Hematopoietic multipotent progenitor cell treated with erythropoietin and hydrocortisone succinate and interleukin-3 and kit ligand, for 8 days (in vitro differentiated cells): ENCODE measurements at places on chromosomes 1 and 21.

- peak; percentile 82 for DNase-seq
Measured at GRCh38 chr1:156689035-156689952, 12.1 kb upstream of the NES start.

DNA sequence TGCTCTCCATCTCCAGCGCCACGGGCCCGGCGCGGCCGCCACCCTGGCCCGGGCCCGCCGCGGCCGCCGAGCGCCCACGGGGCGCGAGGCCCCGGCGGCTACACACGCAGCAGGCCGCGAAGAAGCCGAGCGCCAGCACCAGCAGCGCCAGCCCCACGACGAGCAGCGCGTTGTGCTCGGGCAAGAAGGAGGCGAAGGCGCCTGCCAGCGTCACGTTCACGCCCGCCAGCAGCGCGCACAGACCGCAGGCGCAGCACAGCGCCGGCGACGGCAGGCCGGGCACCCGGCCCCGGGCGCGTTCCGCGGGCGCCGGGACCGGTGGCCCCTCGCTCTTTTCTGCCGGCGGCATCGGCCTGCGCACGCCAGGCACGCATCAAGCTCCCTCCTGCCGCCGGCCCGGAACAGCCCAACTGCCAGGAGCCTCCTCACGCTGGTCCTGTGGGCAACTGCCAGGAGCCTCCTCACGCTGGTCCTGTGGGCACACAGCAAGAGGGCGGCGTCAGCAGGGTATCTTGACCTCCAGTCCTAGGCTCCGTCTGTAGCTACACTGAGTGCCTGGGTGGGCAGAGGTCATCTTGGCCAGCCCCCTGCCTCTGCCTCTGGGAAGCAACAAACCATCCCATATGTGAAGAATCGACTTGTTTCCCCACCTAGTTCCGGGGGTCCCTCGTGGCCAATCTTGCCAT is 18.1 kb downstream of the KNCN start:
- peak; percentile 16 for DNase-seq

- no peak for DNase-seq
Measured at GRCh38 chr1:228154021-228154669, 4.4 kb downstream of the GJC2 start.

- DNase-seq = no peak
Measured at GRCh38 chr1:119680723-119681122, 31.0 kb upstream of the PHGDH start.

DNA sequence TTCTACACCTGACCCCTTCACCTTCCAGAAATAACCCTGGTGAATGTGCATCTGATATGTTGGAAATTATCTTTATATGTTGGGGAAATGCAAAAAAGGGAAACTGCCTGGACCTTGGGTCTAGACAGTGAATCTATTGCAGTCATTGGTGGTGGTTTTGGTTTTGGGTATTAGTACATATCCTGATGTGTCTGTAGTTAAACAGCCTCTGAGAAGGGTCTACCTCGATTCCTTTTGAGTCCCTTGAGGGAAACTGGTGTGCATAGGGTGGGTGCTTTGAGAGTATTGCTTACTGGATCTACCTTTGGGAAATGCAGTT is 127.3 kb upstream of the KIAA0040 start:
- DNase-seq = no peak

- DNase-seq = no peak
Measured at GRCh38 chr21:46227811-46228344, 696 bp downstream of the LSS start.

DNA sequence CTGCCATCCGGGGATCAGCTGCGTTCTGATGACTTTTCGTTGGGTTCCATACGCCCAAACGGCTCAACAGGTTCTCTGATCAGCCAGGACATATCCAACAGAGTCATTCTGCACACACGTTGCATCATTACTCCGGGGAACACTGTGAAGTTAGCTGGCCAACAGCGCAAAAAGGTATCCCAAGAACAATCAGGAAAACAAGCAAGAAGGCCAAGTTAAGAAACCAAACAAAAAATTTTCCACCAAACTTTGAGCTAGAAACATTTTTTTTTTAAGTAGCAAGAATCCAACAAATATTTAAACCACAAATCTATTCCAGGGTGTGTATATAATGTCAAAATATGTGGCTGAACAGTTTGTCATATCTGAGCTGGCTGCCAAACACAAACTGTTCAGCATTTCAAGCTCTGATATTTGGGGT is 29.2 kb downstream of the NID1 start:
- DNase-seq = no peak

GRCh38 chr1:189567890-189568289 is 909.8 kb downstream of the BRINP3 start:
- no peak for DNase-seq

- peak; percentile 62 for DNase-seq
Measured at GRCh38 chr1:9181176-9181906, 52.4 kb upstream of the GPR157 start.

DNA sequence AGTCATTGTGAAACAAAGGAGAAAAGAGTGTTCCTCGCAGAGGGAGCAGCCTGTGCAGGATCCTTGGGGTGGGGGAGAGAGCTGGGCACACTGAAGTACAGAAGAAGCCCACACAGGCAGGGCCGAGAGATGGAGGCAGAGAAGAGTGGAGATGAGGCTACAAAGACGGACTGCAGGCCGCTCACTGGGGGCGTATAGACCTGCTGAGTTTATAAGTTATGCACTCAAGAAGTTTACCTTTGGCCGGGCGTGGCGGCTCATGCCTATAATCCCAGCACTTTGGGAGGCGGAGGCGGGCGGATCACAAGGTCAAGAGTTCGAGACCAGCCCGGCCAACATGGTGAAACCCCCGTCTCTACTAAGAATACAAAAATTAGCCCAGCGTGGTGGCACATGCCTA is 7.6 kb upstream of the SLAMF9 start:
- DNase-seq = no peak

- no peak for DNase-seq
Measured at GRCh38 chr21:44866780-44867179, 6.7 kb downstream of the PTTG1IP start.

- no peak for DNase-seq
Measured at GRCh38 chr21:29511096-29511495, 212.4 kb downstream of the BACH1 start.

DNA sequence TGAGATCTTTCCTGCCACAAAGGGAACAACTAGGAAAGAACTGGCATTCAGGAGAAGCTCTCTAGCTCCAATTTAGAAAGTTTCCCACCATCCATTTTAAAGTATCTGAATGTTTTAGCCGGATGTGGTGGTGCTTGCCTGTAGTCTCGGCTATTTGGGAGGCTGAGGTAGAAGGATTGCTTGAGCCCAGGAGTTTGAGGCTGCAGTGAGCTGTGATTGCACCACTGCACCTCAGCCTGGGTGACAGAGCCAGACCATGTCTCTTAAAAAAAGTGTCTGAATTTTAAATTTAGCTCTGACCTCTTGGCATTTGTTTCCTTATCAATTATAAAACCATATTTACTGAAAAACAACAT is 67.2 kb downstream of the RPAP2 start:
- DNase-seq = no peak

DNA sequence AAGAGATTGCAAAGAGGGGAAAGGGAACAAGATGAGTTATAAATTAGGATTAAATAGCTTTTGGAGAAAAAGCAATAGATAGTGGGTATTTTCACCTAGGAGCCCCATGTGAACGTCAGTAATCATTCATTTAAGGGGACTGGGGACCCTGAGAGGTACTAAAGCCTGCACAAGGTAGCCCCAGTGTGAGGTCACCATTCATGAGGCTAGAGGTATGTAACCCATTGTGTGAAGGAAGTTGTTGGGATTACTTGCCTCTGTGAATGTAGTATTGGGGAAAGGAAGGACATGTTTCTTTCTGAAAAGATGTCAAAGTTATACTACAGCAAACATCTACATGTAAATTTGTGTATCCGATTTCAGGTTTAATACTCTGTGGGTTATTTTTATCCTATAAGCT is 276.8 kb downstream of the TBX15 start:
- DNase-seq = no peak

DNA sequence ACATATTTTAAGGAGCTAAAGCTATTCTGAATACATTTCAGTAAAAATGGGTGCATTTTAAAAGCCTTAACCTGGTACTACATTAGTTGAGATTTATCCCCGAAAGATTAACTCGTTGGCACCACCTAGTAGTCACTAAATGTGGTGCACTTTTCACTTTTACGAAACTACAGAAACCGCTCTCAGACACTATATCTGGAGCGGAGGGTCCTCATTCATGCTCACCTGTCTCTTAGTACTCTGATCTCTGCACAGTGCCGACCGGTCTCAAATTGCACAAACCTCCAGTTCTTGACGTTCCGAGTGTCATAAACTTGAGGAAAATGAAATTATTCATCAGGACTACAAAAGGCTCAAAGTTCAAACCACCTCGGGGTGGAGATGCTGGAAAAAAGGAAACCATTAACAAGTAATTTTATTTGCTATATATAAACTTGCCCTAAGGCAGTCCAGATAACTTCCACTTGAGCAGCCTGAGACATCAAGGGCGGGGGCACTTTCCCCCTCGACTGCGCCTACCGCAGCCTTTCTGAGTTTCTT is 722 bp downstream of the LZIC start:
- DNase-seq = peak; percentile 73

- DNase-seq = no peak
Measured at GRCh38 chr1:199404976-199405375, 622.5 kb upstream of the NR5A2 start.

- DNase-seq = no peak
Measured at GRCh38 chr1:114286179-114286578, 132.5 kb upstream of the SYT6 start.

- no peak for DNase-seq
Measured at GRCh38 chr1:206491616-206492015, 15.7 kb upstream of the RASSF5 start.

GRCh38 chr1:153568367-153569099 is 2.9 kb upstream of the S100A2 start:
- peak; percentile 89 for DNase-seq

- no peak for DNase-seq
Measured at GRCh38 chr1:17235135-17235885, 13.6 kb upstream of the PADI3 start.

GRCh38 chr1:59079434-59080140 is 217.3 kb upstream of the FGGY start:
- DNase-seq = no peak

DNA sequence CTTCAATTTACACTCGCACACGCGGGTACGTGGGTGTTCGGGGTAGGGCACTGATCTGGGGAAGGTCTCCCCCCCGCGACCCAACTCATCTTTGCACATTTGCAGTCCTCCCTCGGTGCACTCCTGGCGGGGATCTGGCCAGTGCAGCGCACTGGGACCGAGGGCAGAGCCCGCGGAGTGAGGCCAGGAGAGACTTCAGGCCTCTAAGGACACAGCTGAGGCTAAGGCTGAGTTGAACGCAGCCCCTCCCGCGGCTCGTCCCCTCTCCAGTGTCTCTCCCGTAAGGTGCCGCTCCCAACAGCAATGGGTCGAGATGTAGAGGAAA is 936 bp upstream of the NCAM2 start:
- DNase-seq = no peak

GRCh38 chr21:34360488-34361241 is 3.1 kb upstream of the KCNE2 start:
- DNase-seq = no peak

- no peak for DNase-seq
Measured at GRCh38 chr1:30490554-30491053, 232.8 kb downstream of the MATN1 start.

DNA sequence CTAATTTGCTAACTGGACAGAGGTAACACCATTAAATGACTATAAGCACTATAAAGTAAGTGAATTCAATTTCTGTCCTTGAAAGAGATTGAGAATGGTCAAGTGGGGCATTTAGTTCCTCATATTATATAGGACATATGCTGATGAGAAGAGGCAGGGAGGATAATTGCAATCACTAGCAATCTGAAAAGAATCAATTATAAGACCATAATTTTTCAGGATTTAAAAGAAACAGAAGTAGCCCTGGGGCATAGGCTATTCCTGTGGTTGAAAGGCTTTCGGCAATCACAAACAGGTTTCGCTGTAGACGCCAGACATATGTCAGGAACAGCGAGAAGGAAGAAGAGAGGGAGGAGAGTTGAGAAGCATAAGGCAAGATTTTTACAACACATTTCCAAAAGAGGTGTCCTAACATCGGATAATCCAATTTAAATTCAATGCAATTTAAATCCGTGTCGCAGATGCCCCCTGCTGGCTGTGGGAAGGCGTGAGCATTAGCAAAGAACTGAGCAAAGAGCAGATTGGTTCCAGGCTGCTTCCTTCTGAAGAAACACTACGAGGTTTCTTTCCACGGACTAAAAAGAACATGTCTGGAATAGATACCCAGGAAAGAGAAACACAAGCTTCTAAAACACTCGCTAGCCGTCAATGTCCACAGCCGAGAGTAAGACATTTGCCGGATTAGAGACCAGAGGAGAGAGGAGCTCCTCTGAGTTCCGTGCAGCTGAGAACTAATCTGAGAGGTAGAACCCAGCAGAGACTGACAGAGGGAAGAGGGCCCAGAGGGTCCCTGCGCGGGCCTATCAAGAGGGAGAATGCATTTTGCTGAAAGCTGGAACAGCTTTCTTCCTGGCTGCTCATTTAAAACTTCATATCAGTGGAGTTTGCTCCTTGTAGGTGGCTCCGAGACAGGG is 27.9 kb downstream of the RGS5 start:
- peak; percentile 50 for DNase-seq

DNA sequence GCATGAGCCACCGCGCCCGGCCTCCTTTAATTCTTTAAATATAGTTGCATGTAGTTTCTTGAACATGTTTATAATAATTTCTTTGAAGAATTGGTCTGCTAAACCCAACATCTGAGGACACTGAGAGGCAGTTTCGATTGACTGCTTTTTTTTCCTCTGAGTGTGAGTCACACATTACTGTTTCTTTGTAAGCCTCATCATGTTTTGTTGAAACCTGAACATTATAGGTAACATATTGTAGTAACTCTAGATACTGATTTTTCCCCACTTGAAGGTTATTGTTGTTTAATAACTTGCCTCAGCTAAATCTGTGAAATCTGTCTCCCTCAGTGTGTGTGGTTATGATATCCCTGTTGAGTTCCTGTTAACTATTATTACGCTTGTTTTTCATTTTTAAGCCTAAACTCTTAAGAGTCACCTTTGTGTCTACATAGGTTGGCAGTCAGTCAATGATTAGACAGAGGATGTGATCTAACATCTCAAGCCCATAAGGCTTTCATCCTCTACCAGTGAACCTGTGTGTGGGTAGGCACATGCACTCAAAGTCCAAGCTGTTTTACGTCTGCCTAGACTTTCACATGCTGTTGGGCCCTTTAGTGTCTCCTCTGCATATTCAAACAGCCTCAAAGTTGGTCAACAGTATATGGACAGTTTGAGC is 155.5 kb downstream of the KCNH1 start:
- no peak for DNase-seq

DNA sequence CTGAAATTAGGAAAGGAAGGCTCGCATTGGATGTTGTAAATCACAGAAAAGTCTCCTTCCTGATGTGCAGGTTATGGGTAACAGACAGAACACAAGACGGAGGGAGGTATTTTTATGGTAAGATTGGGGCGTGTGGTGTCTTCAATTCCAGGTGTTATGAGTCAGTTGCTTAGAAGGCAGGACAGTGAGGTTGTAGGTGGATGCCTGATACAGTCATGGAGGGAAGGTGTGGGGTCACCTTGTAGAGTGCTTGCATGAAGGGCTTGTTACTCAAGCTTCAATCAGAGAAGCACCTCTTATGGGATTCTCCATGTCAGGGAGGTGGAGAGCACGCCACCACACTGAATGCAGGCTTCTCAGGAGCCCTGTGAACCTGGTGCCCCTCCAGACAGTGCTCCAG is 63.1 kb downstream of the C1orf21 start:
- no peak for DNase-seq
